CD14-positive monocyte (primary cell): ENCODE measurements at places on chromosomes 7 and 10. TPM values are rescaled to one million over a fixed set of nuclear protein-coding genes. Genes with fewer than 3 reads are reported as not detected.

The ENTPD1 gene
- polyA plus RNA-seq: 26.5 and 62.2 TPM in 2 replicates

The EPO gene
- polyA plus RNA-seq: not detected in 2 replicates

The ABCC2 gene
- polyA plus RNA-seq: 0.09 TPM

The KAZALD1 gene
- 4.2 and 6.6 TPM in 2 replicates for polyA plus RNA-seq

The PDK4 gene
- polyA plus RNA-seq: 2.2 TPM

The DPP6 gene
- polyA plus RNA-seq: not detected

The FAM25A gene
- polyA plus RNA-seq: not detected in 2 replicates

DNA sequence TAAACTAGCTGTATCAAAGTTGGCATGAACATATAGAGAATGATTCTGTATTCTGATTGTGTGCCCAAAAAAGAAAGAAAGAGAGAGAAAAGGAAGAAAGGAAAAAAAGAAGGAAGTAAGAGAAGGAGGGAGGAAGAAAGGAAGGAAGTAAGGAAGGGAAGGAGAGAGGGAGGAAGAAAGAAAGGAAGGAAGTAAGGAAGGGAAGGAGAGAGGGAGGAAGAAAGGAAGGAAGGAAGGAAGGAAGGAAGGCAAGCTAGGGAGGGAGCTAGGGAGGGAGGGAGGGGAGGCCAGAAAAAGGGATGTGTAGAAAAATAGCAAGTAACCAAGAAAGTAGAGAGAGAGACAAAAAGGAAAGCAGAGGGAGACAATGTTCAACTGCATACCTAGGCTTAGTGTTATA lies 60.7 kb upstream of the TARP start:
- DNase-seq: no peak

DNA sequence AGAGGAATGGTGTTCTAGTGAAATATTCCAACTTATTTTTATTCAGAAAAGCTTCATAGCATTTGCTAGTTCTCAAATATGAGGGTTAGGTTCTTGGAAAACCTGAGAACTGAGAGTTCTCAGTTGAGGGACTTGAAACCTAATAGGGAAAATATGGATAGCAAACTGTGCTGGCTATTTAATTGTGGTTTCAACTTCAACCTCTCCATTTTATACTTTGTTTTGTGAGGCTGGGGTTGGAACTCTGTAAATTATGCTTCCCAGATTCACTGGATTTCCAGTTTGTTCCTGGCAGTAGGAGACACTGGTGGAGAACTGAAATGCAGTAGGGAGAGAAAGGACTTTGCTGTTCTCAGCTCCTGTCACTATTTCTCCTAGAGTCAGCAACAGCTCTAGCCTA lies 52.7 kb downstream of the CDK14 start:
- DNase-seq: no peak

DNA sequence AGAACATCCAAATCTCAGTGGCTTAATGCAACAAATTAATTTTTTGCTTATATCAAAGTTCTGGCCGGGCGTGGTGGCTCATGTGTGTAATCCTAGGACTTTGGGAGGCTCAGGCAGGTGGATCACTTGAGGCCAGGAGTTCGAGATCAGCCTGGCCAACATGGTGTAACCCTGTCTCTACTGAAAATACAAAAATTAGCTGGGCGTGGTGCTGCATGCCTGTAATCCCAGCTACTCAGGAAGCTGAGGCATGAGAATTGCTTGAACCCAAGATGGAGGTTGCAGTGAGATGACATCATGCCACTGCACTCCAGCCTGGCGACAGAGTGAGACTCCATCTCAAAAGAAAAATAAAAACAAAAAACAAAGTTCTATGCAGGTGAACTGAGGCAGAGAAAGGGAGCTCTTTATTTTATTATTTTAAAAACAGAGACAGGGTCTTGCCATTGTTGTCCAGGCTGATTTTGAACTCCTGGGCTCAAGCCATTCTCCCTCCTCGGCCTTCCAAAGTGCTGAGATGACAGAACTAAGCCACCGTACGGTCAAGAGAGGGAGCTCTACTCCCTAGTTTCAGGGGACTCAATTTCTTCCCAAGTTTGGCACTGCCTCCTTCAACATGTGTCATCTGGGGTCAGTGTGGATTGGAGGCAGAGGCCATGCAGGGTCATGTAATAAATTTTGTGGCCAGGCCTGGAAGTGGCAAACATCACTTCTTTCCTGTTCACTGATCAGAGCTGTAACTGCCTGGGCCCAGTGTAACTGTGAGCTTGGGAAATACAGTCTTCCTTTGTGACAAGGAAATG lies 2.4 kb downstream of the ADCK2 start:
- peak; percentile 56 for DNase-seq

DNA sequence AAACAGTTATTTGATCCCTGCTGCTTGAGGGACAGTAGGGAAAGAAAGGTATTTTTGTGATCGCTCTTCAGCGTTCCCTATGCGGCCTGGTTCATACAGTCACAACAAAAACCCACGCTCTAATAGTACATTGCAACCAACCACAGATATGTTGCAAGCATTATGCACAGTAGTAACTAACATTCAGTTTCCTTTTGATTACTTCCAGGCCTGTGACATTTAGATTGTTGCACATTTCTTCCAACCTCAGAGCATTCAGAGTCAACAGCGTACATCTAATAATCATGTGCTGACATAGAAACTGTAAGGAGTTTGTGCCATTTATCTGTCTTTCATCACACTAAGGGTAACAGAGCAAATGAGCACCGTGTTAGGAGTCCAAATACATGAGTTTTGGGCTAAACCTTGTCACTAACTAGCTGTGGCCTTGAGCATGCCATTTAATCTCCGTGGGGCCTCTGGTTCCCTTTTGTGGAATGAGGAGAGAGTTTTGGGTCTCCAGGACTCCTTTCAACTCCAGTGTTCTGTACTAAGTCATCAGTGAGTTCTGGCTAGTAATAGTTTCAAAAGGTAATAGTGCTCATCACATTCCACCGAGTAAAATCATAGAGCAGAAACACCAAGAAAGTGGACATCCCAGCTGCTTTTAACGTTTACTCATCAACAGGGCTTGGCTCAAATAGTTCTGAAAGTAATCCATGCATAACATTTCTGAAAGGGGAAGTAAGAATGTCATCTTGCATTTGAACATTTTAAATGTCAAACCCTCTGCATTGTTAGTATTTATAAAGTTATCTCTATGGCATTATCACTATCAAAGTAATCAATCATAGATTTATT lies 99.0 kb upstream of the FZD1 start:
- peak; percentile 58 for DNase-seq

DNA sequence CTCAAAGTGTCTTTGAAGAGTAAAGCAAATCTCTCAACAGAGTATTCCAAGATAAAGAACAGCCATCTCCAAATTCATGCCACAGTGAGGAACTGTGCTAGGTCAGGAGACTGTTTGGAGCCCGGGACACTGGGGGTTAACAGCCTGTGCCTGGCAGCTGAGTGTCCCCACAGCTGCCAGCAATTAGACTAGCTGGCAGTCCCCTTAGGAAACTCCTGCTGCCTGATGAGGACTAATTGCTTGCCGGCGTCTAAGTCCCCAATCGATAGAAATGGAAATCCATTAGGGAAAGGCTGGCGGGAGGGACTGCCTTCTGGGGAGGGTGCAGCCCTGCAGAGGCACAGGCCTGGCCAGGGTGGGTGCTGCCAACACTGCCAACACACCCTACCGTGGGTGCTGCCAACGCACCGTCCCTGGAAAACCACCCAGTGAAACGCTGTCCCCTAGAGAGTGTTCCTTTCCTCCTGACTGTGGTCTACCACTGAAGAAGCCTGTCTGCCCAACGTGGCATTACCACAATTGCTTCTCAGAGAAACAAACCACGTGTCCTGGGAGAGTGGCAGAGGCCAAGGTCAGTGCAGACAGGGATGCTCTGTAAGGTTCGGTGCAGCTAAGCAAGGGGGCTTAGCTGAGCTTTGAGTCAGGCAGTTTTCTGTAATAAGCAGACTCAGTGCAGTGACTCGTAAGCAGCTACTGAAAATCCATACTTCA lies 60.8 kb downstream of the XRCC2 start:
- DNase-seq: no peak

- no peak for DNase-seq
These were observed 24.0 kb downstream of the ZNRF2 start for GRCh38 chr7:30308389-30308788.

DNA sequence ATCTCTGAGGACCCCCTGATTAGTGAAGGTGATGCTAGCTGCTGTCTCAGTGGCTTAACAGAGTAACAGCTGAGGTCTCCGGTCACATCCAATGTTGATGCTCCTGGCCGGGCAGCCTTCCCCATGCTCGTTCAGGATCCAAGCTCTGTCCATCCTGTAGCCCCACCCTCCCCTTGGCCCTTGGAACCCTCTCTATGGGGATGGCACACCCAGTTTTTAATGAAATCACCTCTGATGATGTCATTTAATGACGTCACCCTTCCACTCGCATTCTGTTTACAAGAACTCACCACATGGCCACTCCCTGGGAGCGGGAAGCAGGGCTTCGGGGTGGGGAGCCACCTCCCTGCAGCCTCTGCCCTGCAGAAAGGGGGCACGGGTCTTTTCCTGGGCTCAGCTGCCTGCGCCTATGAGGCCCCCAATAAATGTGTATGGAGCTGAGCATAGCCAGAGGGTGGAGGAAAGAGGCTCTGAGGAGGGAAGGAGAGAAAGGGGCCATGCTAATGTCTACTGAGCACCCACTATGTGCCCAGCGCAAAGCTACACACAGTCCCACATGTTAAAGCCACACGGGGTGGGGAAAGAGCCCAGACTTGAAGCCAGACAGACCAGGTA lies 95.5 kb downstream of the OAT start:
- DNase-seq: peak; percentile 63

DNA sequence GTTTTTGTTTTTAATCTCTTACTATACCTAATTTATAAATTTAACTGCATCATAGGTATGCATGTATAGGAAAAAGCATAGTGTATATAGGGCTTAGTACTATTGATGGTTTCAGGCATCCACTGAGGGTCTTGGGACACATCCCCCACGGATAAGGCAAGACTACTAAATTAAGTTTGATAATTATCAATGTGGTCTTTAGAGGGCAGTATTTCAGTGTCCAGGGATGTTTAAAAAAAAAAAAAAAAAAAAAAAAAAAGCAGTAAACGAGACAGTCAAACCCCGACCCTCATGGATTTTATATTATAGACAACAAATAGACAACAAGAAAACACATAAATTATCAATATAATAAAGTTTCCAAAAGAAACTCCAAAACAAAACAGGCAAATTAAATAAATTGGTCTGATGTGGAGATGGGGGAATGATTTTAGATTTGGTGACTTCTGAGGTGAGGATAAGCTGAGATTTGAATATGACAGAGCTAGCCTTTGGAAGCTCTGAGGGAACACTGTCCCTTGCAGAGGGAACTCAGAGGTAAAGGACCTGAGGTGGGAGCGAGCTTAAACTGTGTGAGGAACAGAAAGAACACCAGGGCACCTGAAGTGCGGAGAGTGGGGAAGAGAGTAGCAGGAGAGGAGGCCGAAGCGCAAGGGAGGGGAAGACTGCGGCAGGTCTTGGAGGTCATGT lies 14.8 kb downstream of the ACSM6 start:
- DNase-seq: no peak

DNA sequence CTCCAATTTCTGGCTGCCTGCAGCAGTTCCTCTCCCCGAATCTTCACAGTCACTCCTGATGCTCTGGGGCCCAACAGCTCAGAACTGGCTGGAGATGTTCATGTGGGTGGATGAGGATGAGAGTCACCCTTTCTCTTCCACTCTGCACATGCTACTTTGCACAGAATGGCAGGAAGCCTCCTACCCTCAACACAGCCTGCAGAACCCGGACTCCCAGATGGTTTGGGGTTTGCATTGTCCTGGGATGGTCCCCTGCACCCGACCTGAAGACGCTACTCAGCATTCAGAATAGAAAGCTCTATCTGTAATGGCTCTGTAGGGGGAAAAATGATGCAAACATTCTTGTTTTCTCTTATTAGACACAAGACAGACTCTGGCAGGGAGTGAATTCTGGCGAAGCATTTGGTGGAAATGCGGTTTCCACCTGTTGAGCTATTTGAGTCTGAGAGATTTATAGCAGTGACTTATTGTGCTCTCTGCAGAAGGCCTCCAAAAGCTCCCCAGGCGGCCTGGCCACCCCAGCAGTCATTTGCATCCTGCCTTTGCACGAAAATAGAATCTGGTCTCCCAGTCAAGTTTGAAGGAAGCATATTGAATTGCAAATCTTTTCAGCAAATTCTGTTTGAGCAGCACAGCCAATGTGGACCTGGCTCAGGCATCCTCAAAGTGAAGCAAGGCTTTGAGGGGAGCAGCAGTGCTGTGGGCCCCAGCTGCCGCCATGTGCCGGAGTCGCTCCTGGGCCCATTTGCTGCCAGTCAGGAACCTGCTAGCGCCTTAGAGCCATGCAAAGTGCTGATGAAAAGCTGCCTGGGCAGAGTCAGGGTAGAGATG lies 309.3 kb downstream of the TCERG1L start:
- DNase-seq: no peak

DNA sequence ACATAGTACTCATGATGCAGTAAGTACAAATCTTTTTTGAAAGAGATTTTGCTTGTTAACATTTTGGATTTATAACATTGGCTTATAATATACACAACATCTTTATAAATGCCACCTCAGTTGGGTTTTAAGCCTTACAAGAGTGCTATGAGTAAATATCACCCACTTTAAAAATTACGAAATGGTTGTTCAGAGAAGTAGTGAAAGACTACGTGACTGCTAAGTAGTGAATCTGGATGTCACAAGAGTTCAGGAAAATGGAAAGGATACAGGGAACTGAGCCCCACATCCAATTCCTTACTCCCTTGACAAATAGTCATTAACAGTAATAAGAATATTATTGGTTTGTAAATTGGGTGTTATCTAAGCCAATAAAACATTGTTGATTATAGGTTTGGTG lies 20.0 kb downstream of the TMEM106B start:
- no peak for DNase-seq

GRCh38 chr7:51543801-51544553 lies 227.4 kb upstream of the COBL start:
- no peak for DNase-seq

GRCh38 chr10:48742891-48743860 lies 58.5 kb downstream of the WDFY4 start:
- peak; percentile 30 for DNase-seq

DNA sequence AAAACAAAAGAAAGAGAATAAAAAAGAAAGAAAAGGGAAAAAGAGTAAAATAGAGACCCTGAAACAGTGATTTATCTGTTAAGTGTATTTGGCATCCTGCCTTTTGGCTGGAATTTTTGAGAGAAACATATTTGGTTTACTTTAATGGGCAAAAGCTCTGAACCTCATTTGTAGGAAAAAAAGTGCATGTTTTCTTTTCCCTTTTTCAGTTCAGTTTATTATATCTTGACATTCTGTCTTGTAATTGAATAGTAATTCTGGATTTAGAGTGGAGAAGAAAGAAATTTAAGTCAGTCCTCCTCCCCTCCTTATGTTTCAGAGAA lies 69.5 kb downstream of the ARID5B start:
- no peak for DNase-seq

DNA sequence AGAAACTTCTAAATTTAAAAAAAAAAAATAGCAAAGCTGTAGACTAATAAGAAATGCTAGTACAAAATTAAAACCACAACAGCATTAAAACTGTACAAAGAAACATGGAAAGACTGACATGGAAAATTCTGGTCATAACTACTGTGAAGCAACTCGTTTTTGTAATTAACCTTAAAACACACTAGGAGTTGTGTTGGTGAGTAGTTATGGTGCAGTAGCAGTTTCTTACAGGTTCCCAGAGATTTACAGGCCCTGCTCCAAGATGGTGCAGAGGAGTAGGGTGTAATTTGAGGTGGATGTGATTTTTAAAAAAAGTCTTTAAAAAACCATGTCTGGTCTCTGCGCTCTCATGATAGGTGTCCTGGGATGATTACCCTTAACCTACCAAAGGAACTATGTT lies 31.0 kb downstream of the TNKS2 start:
- DNase-seq: no peak

- DNase-seq: no peak
These were observed 172.6 kb upstream of the SP8 start for GRCh38 chr7:20959281-20959680.
